Activated T-cell treated with anti-CD3 and anti-CD28 coated beads for 4 hours (primary cell): ENCODE measurements at places on chromosomes 6 and 20.

DNA sequence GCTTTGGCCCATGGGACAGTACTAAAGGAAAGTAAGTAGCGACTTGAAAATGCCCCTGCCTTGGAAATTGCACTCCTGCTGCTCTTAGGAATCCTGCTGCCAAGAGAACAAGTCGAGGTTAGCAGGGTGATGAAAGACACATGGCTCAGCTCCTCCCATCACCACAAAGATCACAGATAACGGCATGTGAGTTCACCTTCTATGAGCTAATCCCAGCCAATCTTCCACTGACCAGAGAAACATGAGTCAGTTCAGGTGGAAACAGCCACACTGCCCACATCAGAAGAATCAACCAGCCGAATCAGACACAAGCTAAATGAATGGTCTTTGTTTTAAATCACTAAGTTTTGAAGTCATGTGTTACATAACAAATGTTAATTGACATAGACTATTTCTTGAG is 106.3 kb downstream of the PRKN start:
- DNase-seq: no peak

DNA sequence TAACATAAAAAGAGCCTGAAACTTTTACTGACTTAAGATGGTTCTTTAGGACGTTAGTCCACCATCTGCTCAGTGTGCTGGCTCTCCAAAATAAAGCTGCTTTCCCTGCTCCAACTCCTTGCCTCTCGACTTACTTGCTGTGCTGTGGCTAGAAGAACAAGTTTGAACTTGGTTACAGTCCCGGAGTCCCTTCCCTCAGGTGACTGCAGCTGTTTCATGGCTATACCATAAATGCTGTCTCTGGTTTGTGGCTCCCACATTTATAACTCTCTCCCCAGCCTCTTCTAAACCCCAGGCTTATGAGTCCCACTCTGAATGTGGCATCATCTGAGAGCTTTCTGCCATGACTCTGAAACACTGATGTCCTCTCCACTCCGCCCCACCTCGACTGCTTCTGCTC is 306.4 kb upstream of the PRND start:
- no peak for DNase-seq

DNA sequence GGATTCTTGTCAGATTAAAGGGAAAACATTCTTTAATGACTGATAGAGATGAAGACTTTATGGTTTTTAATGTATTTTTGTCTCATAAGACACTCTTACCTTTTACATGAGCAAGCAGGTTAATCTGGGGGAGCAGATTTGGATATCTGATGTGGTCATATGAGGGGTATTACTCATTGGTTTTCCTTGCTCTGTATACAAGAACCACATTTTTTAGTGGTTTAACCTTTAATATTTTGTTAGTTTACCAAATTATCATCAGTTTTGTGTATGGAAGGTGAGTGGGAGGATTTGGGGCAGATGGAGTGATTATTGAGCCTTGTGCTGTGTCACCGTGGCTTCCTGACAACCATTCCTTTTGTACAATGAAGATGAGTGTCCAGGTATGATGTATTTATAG is 112.9 kb downstream of the FIG4 start:
- DNase-seq: no peak

- DNase-seq: no peak
These were observed 11.1 kb downstream of the BTN2A1 start for GRCh38 chr6:26468829-26469228.

DNA sequence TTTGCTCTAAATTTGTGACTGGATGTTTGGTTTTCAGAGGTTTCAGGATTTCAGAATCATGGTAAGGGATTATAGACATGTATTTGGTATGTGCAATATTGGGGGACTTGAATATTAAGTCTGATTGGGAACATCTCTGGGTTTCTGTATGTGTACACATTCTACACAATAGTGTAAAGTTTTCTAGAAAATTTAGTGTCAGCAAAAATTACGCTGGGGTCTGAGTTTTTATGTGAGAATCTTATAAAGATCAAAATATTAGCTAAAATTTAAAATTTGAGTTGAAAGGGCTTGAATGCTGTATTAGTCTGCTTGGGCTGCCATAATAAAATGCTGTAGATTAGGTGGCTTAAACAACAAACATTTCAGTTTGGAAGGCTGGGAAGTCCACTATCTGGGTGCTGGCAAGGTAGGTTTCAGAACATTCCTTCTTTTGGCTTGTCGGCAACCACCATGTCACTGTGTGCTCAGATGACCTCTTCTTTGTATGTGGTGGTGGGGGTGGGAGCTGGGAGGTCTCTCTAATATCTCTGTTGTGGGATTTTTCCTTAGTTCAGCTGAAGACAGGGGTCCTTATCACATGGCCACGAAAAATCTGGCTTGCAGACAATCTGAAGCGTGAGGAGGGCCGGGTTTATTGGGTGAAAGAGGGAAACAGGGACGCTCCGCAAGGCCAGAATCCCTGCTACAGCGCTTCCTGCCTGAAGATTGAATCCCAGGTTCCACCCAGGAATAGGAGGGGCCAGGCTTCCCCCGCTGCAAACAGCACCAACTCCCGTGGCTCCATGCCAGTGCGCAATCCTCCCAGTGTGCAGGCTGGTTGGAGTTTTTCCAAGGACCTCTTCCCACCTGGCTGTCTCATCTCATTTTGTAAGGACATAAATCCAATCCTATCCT is 299.7 kb downstream of the PLCB1 start:
- DNase-seq: no peak

DNA sequence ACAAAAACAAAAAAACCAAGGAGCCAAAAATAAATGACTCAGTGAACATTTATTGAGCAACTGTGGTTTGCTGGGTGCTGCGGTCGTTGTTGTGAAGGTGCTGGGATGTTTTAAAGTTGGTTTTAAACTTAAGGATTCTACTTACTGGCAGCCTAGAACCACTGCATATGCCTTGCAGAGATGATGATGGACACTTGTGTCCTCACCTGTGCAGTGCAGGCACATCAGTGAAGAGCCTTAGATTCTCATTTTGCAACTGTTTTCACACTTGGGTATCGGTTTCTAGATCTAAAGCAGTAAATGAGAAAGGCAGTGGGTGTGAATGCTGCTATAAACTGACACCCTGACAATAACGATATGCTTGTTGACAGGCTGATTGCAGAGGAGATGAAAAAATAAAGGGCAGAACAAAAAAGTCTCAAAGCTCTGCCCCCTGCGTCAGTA is 68.8 kb downstream of the UTRN start:
- DNase-seq: no peak

DNA sequence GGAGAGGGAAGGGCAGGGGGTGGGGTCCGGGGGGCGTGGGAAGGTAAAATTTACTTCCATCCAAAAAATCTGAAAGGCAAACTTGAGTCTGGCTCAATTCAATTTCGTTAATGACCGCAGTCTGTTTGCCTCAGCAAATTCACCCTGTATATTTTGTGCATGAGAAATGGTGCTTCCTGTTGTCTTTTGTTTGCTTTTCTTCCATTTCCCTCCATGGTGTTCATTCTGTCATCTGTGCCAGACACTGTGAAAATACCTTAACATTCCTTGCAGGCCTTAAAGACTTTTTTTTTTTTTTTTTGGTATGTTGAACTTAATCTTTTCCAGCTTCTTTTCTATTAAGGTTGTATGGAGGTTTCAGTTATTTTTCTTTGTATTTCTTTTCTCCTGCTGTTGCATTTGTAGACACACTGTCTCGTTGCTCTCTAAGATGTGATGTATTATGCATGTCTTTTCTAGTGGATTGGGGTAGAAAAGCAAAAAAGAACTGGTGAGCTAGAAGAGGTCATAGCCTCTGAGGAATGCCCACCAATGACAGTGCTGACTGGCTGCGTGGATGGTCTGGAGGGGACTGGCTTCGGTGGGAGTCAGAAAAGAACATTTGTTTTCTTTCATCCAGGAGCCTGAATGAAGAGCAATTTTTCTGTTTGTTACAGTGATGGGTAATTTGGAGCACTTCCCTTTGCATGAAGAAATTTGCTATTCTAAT is 585.0 kb upstream of the MAP3K7 start:
- DNase-seq: no peak

DNA sequence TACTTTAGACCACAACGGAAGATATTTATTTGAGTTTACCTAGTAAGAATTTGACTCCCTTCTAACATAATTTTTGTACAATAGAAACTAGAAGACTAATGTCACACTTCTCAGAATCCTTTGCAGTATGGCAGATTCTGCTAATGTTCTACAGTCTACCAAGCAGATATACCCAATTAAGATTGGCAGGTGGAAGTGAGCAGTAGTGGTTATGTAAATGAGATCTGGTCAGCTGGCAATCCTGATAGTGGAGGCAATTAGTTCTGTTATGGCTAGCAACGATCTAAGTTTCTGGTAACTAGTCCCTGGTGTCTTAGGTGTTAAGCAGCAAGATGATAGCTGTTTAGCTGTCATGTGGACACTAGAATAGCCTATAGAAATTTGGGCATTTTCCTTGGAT is 101.0 kb downstream of the CENPW start:
- no peak for DNase-seq

DNA sequence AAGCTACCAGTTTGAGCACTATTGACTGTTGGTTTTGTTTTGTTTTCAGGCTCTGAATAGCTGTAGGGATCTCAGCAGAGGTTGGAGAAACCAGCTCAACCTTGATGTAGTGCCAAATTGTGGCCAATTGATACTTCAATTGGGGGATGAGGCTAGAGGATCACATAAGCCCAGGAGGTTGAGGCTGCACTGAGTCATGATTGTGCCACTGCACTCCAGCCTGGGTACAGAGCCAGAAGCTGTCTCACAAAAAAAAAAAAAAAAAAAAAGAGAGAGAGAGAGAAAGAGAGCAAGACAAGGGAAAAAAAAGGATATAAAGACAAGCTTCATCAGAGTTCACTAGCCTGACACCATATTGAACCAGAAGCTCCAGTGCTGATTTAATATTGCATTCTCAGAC is 702.1 kb downstream of the FRK start:
- DNase-seq: no peak

- DNase-seq: no peak
These were observed 35.1 kb downstream of the IGF2R start for GRCh38 chr6:160004018-160004417.

GRCh38 chr6:102717737-102718456 is 1324.4 kb downstream of the GRIK2 start:
- DNase-seq: no peak

DNA sequence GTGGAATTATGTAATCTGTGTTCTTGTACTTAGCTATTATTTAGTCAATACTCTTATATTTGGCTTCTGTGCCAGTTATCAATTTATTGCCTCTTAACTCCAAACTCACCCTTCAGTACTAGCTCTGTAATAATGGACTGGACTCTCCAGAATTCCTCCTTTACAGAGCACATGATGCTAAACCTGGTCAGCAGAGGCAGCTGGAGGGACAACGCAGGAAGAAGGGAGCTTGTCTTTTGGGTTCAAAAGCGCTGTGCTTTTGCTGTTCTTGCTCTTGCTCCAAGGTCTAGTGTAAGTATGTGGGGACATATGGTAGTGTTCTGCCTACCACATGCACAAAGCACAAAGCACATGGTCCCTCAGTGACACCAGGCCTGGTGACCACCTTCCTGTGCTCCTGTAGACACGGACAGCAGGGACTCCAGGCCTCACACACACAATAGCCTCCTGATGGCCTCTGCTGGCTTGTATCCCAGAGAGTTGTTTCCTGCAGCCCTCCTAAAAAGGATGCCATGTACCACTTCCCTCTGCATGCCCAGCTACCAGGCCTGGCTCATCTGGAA is 46.1 kb downstream of the CHD6 start:
- no peak for DNase-seq

GRCh38 chr6:90149280-90149679 is 147.4 kb downstream of the BACH2 start:
- no peak for DNase-seq

- no peak for DNase-seq
These were observed 32.4 kb downstream of the TRAF3IP2 start for GRCh38 chr6:111573131-111573883.

GRCh38 chr6:137237413-137238170 is 18.4 kb upstream of the IFNGR1 start:
- DNase-seq: no peak

- DNase-seq: no peak
These were observed 331.2 kb upstream of the KCNQ5 start for GRCh38 chr6:72290620-72291019.

DNA sequence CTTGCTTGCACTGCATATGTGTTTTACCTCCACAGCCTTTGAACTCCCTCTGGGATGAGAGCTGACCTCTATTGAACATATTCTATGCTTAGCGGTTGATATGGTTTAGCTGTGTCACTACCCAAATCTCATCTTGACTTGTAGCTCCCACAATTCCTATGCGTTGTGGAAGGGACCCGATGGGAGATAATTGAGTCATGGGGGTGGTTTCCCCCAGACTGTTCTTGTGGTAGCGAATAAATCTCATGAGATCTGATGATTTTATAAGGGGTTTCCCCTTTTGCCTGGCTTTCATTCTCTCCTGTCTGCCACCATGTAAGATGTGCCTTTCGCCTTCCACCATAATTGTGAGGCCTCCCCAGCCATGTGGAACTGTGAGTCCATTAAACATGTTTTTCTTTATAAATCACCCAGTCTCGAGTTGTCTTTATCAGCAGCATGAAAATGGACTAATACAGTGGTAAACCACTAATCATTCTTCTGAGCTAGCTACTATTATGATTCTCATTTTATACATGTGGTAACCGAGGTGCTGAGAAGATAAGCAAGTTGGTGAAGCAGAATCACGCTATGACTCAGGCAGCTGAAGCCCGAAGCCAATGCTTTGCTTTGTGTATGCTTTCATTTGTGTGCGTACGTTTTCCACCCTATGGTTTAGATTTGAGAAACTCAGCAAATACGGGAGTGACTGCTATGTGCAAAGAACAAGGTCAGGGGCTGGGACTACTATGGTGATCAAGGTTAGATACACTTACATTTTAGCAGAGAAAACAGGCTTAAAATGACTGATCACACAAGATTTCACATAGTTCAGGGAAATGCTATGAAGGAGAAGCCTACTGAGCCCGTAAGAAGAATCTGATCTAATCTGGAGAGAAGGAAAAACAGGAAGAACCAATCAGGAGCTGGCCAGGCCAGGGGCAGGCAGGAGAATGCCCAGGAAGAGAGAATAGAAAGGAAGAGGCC is 363.5 kb downstream of the ESR1 start:
- DNase-seq: no peak

DNA sequence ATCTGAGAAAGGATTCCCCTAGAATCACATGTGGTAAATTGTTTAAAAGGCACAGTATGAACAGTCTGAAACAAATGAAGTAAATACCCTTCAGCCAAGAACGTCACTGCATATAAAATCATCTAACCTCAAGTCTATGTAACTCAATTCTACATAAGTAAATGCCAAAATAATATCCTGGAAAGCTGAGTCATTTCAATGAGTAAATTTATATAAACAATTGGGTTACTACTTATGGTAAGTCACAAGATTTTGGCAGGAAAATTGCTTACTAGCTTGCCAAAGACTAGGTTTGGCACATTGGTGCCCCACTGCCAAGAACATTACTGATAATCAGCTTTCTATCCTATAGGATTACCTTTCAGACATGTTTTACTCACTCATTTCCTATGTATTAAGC is 8.4 kb downstream of the GMDS start:
- DNase-seq: no peak
